ENCODE measurements at places on chromosomes 4 and X. TPM values are rescaled to one million over a fixed set of nuclear protein-coding genes. Genes with fewer than 3 reads are reported as not detected.

The TNMD gene
- 2.1 TPM for total RNA-seq

The PPEF2 gene
- not detected for total RNA-seq

The PDE6B gene
- 4.5 TPM for total RNA-seq

The LONRF3 gene
- total RNA-seq = 0.11 TPM

The TMEM35A gene
- 5.5 TPM for total RNA-seq

DNA sequence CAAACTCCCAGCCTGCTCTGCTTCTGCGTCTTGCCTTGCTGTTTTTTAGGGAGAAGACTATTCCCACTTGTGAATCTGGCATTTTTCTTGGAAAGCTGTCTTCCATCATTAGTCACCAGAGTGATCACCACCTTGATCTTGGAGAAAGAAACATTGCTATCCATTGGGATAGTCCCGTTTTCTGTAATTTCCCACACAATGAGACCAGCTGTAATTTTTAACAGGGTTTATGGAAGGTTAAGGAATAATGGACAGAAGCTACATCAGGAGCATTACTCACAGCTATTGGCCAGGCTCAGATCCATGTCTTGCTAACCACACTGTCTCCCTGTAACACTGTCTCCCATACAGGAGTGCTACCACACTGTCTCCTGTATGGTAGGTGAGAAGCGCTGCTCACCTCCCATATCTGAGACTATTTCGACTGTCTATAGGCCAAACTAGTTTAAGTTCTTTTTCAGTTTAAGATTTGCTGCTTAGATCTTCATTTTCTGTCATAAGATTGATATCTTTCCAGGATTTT lies 523.0 kb downstream of the SPRY1 start:
- no peak for DNase-seq

DNA sequence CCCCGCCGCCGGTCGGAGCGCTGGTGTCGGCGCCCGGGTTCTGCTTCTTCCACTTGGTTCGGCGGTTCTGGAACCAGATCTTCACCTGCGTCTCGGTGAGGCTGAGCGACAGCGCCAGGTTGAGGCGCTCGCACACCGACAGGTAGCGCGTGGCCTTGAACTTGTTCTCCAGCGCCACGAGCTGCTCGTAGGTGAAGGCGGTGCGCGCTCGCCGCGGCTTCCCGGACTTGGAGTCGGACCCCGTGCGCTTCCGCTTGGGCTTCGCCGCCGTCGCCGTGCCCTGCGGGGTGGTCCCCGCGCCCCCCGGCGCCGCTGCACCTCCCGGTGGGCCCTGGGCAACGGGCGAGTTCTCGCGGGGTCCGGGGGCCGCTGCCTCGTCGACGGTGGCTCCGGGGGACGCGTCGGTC lies 3.1 kb downstream of the NKX1-1 start:
- no peak for DNase-seq

GRCh38 chr4:7970361-7970946 lies 30.8 kb upstream of the AFAP1 start:
- no peak for DNase-seq

GRCh38 chr4:72388521-72388920 lies 180.5 kb downstream of the ADAMTS3 start:
- no peak for DNase-seq

GRCh38 chr4:152558396-152558795 lies 22.5 kb upstream of the FBXW7 start:
- DNase-seq = no peak

- no peak for DNase-seq
These were observed 3.7 kb downstream of the USP38 start for GRCh38 chr4:143188136-143189088.

GRCh38 chr4:101175896-101176676 lies 171.2 kb downstream of the PPP3CA start:
- DNase-seq = no peak

DNA sequence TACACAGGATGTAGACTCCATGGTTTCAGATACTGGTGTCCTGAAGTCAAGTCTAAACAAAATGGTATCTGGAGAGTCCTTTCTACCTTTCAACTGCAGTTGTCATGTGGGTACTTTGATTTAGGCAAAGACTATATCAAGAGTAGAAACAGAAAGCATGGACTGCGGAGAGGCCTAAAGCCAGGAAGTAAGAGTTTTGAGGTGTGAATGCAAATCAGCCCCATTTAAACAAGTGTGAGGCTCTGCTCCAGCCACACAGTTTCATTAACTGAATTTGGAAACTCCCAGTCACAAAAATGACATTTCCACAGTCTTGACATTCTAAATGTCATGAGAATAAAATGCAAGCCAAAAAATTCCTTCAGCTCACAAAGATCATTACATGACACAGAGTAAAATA lies 87.2 kb upstream of the MCF2 start:
- DNase-seq = no peak

DNA sequence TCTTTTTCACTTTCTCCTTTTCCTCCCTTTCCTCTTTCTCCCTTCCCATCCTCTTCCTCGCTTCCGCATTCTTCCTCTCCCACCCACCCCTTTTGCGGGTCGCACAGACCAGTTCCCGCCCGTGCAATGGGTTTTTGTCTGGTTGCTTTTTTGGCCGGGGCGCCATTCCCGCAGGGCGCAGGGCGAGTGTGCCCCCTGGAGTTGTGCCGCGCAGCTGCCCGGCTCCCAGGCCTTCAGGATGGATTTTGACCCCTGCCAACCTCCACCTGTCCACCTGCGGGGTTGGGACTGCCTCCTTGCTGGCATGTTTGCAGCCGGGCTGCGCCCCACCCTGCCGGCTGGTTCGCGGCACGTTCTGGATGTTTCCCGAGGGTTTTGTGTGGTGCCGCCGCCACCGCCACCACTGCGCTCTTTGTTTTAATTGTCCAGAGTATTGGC lies 578 bp upstream of the SEL1L3 start:
- peak; percentile 21 for DNase-seq

GRCh38 chrX:45322382-45322781 lies 121.7 kb upstream of the DIPK2B start:
- peak; percentile 39 for DNase-seq

DNA sequence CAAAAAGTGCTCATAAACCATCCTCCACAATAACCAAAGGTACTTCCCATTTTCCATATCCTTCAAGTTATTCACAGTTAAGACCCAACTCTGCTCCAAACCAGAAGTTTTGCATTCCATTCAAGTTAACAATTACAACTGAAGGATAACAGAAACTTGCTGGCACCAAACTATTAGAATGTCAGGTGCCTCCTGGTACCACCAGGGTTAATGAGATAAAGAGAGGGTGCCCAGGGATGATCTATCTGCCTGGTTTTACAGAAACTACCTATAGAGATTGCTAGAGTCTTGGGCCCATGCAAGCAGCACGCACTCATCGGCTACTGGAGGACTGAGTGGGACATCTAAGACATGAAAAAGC lies 114.6 kb downstream of the RBM47 start:
- no peak for DNase-seq

GRCh38 chrX:43656005-43656494 lies at the start of gene MAOA:
TSS of gene MAOA (plus strand) at chrX:43656299. CDS start at chrX:43656342, 43 bp downstream.
- no peak for DNase-seq

Measured in H1 (cell line).